ENCODE measurements at places on chromosomes 6 and 20. TPM values are rescaled to one million over a fixed set of nuclear protein-coding genes. Genes with fewer than 3 reads are reported as not detected.

The UBE2J1 gene
- 52.6 TPM for polyA plus RNA-seq

GRCh38 chr6:46677314-46677654, 10.4 kb upstream of the TDRD6 start:
- DNase-seq: no peak

- peak; percentile 78 for DNase-seq
Measured at GRCh38 chr6:32868257-32868788, 14.3 kb downstream of the PSMB9 start.

DNA sequence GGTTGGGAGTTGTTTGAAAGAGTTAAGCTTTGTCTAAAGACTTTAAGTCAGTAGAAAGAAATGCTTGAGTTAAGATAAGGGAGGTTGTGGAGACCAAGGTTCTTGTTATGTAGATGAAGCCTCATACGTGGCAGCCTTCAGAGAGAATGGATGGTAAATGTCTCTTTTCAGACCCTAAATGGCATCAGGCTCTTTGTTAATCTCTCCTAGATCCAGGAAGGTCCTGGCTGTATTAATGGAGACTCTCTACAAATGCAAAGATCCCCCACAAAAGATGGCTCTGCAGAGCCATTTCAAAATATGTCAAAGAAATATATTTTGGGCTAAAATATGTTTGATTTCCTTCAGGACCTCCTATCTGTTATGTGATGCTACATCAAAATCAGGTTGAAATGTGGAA, 161.6 kb downstream of the ADAT2 start:
- DNase-seq: no peak

DNA sequence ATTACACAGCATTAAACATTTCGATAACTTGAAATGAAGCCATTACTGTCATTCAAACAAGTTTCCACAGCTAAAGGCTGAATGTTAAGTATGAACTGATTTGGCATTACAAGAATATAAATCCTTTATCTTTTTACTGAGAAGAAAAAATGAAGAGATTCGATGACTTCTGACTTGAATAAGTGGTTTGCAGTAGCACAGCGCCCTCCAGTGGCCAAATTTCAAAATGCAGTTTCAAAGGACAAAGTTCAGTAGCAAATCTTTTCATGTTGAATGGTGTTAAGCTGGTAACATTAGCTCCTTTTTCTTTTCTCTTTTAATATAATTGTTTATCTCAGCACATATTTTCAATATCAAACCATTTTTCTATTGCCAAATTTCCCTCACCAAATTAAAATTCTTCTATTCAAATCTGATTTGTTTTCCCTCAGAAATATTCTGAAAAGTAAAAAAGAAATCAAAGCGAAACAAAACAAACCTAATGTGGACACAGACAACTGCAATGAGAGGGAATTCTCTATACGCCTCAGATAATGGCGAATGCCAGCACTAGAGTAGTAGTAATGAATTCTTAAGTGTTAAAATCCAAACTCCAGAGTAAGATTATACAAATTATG, 145.7 kb downstream of the BTBD9 start:
- peak; percentile 94 for DNase-seq
